ENCODE measurements at places on chromosomes 5 and 9.

- no peak for DNase-seq
Measured at GRCh38 chr5:59357381-59357977, 536.0 kb downstream of the PDE4D start.

GRCh38 chr5:116371431-116371830 is 203.2 kb downstream of the SEMA6A start:
- no peak for DNase-seq

DNA sequence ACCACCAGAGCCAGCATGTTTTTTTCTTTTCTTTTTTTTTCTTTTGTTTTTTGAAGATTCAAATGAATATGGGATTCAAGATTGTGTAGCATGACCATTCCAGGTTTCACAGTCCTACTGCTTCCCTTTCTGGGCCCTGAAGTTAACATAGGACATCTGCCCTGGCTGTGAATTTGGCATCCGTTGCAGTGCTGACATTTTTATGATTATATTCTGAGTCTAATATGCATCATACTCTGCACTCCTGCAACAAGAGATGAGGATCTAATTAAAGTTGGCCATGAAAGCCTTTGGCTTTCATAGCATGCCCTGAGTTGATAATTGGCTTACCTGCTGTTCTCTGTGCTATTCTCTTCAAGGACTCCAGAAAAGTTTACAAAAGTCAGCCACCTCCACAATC is 29.8 kb downstream of the C5orf22 start:
- DNase-seq = no peak

GRCh38 chr5:142617416-142618129 is 68.3 kb downstream of the FGF1 start:
- no peak for DNase-seq

GRCh38 chr9:70113403-70114022 is 69.9 kb downstream of the MAMDC2 start:
- peak; percentile 39 for DNase-seq

DNA sequence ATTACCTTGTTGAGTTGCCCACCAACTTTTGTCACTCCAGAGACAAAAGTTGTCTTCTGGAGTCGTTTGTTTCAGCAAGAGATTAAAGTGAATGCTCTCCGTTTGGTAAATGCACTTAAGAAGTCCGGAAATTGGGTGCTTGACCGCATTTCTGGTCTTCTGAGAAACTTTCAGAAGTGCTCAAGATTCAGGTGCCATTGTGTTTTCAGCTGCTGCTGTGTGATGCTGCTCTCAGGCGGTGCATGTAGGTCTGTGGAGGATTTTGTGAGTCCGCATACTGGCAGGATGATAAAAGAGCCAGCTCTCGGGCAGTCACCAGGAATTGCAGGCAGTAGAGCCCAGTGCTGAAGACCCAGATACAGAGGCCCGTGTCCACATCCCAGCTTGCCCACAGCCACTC is 5.9 kb upstream of the NFIL3 start:
- no peak for DNase-seq

GRCh38 chr9:109624896-109625295 is 126.8 kb upstream of the PTPN3 start:
- no peak for DNase-seq

Measured in putamen (tissue), 1 donor.